Adrenal gland (tissue), 19 donors: ENCODE measurements at places on chromosomes 6 and 20. TPM values are rescaled to one million over a fixed set of nuclear protein-coding genes. Genes with fewer than 3 reads are reported as not detected.

Gene TMEM170B
- total RNA-seq = 4.7 TPM

Gene CD93
- total RNA-seq = 64.5 TPM

Gene FAM83B
- not detected for total RNA-seq

Gene DDX43
- 0.11 TPM for total RNA-seq
